ENCODE measurements at places on chromosomes 3 and 15.

DNA sequence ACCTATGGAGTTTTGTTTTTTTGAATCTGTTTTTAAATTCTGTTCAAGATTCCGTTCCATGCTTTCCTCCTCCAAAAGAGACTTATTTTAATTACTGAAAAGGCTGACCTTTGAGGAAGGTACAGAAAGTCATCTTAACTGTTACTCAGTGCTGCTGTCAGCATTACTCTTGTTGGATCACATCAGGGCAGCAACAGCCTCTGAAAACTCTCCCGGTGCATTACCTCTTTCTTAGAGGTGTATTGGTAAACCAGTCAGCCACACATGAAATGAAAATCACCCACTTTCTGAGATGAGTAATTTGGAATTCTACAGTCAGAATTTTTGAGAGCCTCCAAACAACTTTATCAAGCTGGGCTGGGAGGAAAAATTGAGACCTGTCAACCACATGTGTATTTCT lies 88.5 kb upstream of the LIMD1 start:
- DNase-seq: no peak

DNA sequence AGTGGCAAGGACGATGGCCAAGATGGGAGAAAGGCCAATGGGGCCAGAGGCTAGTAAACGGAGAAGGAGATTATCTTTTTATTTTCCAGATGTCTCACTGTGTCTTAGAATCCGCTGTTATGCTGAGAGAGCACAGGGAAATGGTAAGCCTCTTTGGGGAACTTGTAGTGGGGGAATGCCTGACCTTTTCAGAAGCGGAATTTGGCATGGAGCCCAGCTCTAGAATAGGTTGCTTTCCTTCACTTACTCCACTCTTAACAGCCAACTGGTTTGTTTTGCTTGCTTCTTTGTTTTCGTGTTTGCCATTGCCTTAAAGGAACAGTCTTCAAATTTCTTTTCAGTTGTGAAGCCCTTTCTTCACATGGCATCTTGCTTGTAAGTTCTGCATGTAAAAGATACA lies 316.2 kb upstream of the THRB start:
- peak; percentile 26 for DNase-seq

GRCh38 chr15:96349034-96349856 lies 18.7 kb downstream of the NR2F2 start:
- peak; percentile 46 for DNase-seq

- DNase-seq: no peak
These were observed 157.3 kb upstream of the SMAD3 start for GRCh38 chr15:66907826-66908743.

GRCh38 chr15:90210593-90210992 lies 9.5 kb downstream of the SEMA4B start:
- DNase-seq: no peak

DNA sequence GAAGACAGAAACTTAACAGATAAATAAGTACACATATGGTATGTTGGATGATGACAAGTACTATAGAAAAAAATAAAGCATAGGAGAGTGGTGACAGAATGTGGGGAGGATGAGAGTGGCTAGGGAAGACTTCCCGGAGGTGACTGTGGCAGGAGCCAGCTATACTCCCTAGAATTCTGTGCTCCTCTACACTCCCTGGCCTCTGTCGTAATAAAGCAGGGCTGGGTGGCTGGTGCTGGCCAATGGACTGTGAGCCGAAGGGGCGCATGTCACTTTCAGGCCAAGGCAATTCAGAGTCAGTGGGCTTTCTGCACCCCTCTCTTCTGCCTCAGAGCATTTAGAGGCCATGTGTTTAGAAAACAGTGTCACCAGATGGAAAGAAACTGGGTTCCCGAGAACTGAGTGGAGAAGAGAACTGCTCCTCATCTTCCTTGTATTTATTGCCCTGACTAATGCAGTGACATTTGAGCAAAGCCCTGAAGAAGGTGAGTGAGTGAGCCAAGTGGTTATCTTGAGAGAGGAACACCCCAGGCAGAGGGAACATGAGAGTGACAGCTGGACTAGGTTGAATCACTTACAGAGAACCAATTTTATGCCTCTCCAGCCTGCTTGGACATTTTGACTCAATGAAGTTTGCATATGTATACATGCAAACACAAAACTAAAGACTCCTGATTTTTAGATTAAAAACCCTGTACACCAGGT lies 5.2 kb upstream of the VPS8 start:
- no peak for DNase-seq

DNA sequence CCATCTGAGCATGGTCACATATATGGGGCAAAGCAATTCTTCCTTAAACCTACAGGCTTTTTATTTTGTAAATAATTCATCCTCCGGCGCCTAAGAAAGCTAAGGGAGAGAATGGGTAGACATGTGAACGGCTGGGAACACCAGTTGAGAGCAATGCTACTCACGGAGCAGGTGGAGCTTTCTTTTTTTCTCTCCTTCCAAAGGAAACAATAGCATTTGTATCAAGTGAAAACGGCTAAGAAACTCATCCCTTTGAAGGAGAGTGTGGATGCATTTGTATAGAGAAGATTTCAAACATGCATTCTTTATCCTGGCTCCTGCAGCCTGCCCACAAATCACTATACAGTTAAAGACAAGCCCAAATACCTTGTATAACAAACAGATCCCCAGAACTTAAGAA lies 637.8 kb downstream of the MAGI1 start:
- DNase-seq: no peak

GRCh38 chr15:59550956-59551355 lies 60.6 kb upstream of the GCNT3 start:
- DNase-seq: no peak

GRCh38 chr3:50212502-50212901 lies 7.4 kb downstream of the SLC38A3 start:
- no peak for DNase-seq

GRCh38 chr3:66744521-66744920 lies 243.7 kb upstream of the LRIG1 start:
- DNase-seq: no peak

GRCh38 chr3:100910986-100911385 lies 82.2 kb downstream of the ABI3BP start:
- DNase-seq: peak; percentile 37

- no peak for DNase-seq
These were observed 355.1 kb downstream of the NSUN3 start for GRCh38 chr3:94417963-94418455.

GRCh38 chr3:188578576-188579363 lies 424.8 kb downstream of the LPP start:
- peak; percentile 72 for DNase-seq

GRCh38 chr15:41936649-41937567 lies 35.4 kb downstream of the EHD4 start:
- DNase-seq: peak; percentile 61

- no peak for DNase-seq
These were observed 106.0 kb downstream of the ARPP21 start for GRCh38 chr3:35745351-35745750.

GRCh38 chr15:65836665-65837064 lies 32.6 kb upstream of the RAB11A start:
- no peak for DNase-seq

DNA sequence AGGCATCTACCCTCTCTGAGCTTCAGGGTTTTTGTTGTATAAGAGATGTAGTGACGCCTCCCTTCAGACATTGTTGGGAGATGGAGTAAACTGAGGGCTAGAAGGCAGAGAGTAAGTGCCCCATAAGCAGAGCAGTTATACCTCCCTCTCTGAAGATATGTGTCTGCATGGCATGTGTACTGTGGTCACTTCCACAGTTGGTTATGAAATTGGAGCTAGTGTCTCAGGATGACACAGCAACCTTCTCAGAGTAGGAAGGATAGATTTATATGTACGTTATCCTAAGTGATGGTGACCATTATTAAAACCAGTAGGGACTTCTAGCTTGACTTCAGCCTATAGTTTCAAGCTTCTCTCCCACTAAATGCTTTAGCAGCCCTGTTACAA lies 17.9 kb downstream of the PXK start:
- DNase-seq: peak; percentile 49

DNA sequence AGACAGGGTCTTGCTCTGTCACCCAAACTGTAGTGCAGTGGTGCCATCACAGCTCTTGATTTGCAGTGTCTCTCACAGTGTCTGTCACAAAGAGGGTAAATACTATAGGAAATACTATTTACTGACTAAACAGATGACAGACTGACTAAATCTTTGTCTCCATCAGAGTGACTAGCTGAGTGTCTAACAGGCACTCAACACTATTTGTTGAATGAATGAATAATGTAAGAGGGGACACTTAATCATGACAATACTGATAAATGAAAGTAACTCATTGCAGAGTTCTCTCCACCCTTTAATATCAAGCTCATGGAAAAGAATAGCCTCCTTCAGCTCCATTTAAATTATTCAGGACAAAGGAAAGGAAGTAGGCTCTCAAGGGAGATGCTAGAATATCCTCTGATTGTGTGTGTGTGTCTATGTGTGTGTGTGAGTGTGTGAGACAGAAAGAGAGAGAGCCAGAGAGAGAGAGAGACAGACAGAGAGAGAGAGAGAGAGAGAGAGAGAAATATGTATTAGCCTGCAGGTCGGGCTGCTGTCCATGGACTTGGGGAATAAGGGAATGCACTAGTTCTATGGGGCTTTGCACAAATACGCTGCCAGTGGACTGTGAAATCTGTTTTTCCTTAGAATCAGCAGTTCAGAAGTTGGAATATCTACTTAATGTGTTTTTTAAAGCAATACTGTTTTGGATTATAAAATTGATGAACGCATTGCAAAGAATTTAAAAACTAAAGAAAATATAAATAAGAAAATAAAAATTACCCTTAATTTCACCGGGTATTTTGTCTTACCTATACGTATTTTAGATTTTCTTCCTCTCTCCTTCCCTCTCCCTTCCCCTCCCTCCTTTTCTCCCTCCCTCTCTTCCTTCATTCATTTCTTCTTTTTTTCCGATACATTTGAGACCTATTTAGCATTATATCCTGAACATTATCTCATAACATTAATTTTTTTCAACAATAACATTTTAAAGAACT lies 132.9 kb upstream of the LRIG1 start:
- no peak for DNase-seq

DNA sequence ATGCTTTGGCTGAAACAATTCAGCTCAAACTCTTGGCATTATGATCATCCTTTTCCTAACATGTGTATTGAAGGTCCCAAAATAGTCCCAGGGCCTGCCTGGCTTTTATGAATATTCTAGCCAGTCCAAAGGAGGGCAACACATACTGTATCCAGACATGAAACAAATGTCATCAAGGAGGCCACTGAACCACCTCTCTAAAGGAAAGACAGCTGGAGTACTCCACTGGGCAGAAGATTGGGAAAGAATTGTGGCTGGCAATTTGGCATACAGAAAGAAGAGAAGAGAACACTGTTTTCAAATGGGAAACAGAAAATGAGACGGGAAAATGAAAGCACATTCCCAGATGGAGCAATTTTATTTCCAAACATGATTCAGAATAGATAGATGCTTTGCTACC lies 80.6 kb downstream of the NCEH1 start:
- no peak for DNase-seq

DNA sequence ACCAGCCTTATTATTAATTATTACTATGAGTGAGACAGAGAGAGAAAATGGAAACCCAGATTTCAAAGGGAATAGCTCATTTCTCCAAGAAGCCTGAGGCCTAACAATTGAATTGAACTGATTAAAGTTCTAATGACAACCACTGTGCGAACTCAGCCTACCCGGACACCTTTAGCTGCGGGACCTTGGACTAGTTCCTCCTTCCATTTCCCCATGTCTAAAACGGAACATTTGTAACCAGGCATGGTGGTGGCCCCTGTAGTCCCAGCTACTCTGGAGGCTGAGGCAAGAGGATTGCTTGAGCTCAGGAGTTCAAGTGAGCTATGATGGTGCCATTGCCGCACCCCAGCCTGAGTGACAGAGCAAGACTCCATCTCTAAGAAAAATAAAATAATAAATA lies 16.4 kb upstream of the RTP2 start:
- DNase-seq: no peak

DNA sequence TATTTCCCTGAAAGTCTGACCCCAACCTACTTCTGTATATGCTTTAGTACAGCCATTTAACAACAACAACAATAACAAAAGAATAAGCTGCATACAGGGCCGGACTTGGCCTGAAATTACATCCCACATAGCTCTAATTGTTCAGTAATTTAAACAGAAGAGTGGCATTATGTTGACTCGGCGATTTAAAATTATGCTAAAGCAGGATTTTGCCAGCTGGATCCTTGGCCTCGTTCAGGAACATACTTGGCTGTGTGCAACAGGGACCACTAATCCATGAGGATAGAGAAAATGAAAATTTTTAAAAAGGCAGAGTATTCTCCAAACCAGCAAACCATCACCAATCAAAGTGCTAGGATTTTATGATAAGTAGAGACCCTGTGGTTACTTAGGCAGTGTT lies 433.1 kb upstream of the RBMS3 start:
- DNase-seq: no peak

DNA sequence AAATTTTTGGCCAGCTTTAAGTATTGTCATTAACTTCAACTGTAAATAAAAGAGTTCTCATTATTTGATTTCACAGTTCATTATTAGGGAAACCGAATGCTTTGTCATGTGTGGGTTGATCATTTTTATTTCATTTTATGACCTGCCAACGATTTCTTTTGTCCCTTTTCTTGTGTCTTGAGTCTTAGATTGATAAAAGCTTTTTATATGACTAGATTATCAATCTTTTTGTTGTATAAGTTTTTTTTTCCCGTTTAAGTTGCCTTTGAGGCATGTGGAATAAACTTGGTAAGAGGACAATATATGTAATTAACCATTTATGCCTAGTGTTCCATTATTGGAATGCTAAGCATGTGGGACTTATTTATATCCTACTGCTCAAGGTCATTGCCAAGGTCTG lies 62.8 kb downstream of the ATP2C1 start:
- no peak for DNase-seq
